IgD-negative memory B cell (primary cell): ENCODE measurements at places on chromosomes 7 and 10. TPM values are rescaled to one million over a fixed set of nuclear protein-coding genes. Genes with fewer than 3 reads are reported as not detected.

The NOLC1 gene
- polyA plus RNA-seq = 56.9 TPM

The C7orf57 gene
- not detected for polyA plus RNA-seq

The NEUROG3 gene
- polyA plus RNA-seq = not detected

The TSPAN15 gene
- polyA plus RNA-seq = not detected

The TMEM229A gene
- not detected for polyA plus RNA-seq

The MYOF gene
- not detected for polyA plus RNA-seq

The ATG9B gene
- 11.2 TPM for polyA plus RNA-seq

The TMEM106B gene
- 20.7 TPM for polyA plus RNA-seq

The SFTPA1 gene
- polyA plus RNA-seq = not detected

The NODAL gene
- not detected for polyA plus RNA-seq

The CADPS2 gene
- not detected for polyA plus RNA-seq

The FOXI2 gene
- not detected for polyA plus RNA-seq

The CBX3 gene
- 68.7 TPM for polyA plus RNA-seq

The SLC13A4 gene
- 0.15 TPM for polyA plus RNA-seq

The LMBR1 gene
- polyA plus RNA-seq = 29.2 TPM

The DEPP1 gene
- polyA plus RNA-seq = not detected

The CCDC7 gene
- 3.9 TPM for polyA plus RNA-seq

The OGDHL gene
- polyA plus RNA-seq = not detected

The OR9A2 gene
- not detected for polyA plus RNA-seq

The MYH16 gene
- not detected for polyA plus RNA-seq

The LIPM gene
- polyA plus RNA-seq = not detected

The VIPR2 gene
- not detected for polyA plus RNA-seq

The CHAT gene
- not detected for polyA plus RNA-seq

The BBS9 gene
- polyA plus RNA-seq = 7.8 TPM

The PAX4 gene
- not detected for polyA plus RNA-seq

The ECHDC3 gene
- polyA plus RNA-seq = 0.73 TPM

The HMX2 gene
- not detected for polyA plus RNA-seq

The CYP2W1 gene
- polyA plus RNA-seq = not detected
